ENCODE measurements at places on chromosomes 6 and 20.

GRCh38 chr6:99514089-99514488 is 1.1 kb downstream of the USP45 start:
- no peak for DNase-seq

- DNase-seq: peak; percentile 57
Measured at GRCh38 chr6:111709615-111710398, 104.1 kb upstream of the TRAF3IP2 start.

- DNase-seq: no peak
Measured at GRCh38 chr20:45372646-45373352, 5.3 kb downstream of the TP53TG5 start.

GRCh38 chr6:108850669-108851465 is 2.6 kb downstream of the ARMC2 start:
- no peak for DNase-seq

DNA sequence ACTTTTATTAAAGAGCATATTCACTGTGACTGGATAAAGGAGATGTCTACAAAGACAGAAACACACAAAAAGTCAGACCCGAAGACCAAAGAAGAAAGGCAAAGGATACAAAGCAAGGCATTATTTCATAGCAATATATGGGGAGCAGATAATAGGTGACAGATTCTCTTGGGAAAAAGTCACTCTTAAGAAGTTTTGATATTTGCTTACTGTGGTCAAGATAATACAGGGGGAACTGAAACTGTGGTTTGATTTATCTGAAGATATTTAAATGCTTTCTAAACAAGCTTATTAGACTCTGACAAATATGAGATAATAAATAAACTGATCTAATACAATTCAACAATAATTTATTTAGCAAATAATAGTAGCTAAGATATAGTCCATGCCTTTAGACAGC is 14.7 kb downstream of the CYP39A1 start:
- no peak for DNase-seq

- DNase-seq: no peak
Measured at GRCh38 chr6:168125429-168126001, 46.5 kb upstream of the FRMD1 start.

DNA sequence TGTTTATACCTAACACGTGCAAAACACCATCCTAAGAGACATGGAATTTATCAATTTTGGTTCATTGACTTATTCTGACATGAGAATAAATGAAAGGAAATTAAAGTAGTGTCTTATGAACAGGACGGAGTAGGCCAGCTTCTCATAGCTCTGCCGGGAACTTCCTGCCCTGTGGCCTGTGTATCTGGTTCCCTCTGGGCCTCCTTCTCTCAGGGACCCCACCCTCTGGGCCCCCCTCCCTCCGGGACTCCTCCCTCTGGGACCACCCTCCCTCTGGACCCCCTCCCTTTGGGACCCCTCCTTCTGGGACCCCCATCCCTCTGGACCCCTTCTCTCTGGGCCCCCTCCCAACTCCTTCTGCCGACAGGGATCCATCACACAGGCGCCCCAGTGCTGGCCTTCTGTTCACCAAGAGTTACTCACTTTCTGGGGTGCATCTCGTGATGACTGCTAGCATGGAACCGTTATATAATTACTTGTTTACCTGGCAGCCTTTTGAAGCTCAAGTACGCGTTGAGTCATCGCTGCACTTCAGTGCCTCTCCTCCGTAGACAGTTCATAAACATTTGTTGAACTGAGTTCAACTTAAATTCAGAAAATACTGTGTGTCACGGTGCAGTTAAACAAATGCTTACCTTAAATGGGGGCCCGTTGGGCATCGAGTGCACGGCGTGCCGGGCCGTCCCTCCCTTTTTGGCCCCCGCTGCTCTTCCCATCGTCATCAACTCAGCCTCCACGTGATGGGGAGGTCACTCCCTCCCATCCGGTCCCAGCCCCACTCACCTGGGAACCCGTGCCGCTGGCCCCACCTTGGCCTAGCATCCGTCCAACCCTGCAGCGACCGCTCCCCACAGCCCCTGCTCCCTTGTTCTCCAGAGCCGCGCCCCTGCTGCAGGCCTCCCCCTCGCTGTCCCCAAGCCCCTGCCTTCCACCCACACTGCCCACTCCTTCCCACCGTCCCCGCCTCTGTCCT is 8.1 kb downstream of the CCR6 start:
- no peak for DNase-seq

GRCh38 chr6:125844989-125845388 is 54.2 kb downstream of the NCOA7 start:
- DNase-seq: no peak

GRCh38 chr6:101395345-101395744 is 1.8 kb downstream of the GRIK2 start:
- DNase-seq: peak; percentile 17

GRCh38 chr6:137731600-137731959 is 135.5 kb upstream of the TNFAIP3 start:
- DNase-seq: no peak

DNA sequence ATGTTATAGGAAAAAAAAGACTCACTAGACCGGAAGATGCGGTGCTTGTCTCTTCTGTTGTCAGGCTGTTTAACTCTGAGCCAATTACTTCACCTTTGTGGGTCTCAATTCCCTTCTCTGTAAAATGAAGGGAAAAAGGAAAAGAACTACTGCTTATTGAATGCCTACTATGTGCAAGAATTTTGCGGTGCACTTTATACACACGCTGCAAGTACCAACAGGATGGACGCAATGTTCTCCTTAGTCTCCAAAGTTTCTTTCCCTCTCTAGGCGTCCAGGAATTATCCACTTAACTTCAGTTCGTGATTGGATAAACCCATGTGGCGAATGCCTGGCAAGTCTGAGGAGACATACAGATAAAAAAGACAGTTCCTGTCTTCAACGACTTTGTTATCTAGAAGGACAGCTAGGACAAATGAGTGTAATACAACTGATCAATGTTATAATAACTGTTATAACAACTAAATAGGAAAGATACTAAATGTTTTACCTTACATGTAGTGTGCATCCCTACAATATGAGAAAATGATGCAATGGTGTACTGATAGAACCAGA is 69.0 kb upstream of the JARID2 start:
- no peak for DNase-seq

DNA sequence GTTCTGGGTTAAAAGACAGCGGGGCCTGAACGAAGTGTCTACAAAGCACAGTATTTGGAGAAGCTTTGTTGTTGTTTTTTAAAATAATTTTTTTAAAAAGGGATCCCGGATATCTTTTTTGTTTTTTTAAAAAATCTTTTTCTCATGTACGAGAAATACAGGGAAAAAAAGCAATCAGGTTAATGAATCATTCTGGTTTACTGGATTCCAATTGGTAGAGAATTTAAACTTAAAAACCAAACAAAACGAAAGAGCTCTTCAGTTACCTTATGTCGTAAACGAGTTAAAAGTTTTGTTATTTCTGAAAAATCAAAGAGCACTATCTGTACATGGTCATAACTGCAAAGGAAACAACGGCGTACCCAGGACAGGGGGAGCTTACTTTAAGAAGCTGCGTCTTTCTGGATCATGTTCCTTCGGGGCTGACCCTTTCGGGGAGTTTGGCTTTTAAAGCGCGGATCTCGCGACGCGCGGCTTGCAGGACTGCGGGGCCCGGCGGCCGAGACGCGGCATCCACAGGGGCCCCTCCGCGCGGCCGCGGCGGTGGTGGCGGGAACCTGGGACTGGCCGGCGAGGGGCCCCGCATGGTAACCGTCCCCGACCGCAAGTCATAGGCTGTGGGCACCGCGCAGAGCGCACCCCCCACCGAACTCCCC is 927 bp downstream of the IL20RA start:
- DNase-seq: peak; percentile 28

DNA sequence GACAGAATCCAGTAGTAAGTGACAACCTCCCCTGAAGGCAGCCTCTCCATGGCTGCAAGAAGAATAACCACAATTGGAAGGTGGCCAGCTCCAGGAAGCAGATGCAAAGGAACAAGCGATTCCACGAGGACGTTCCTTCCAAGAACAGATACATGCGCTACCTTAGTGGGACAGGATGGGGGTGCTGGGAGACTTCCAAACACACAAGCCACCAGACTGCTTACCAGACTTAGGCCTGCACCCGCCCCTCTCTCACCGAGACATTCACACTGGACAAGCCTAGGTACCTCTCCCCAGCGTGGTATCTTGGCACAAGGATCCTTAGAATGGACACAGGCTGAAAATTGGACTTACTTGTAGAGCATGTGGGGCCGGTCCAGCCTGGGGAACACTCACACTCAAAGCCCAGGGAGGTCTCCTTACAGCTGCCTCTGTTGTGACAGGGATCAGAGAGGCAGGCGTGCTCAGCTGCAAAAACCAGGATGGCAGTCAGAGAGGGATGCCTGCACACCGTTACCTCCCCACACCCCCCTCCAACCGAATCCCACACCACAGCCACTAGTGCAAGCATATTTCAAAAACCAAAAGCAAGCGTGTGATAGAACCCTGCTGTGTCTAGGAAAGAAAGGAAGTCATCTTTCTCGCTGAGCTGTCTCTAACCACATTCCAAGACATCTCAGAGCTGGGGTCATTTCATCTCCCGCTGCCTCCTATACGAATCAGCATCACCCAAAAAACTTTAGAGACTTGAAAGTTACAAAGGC is 22.4 kb downstream of the JAG1 start:
- no peak for DNase-seq

DNA sequence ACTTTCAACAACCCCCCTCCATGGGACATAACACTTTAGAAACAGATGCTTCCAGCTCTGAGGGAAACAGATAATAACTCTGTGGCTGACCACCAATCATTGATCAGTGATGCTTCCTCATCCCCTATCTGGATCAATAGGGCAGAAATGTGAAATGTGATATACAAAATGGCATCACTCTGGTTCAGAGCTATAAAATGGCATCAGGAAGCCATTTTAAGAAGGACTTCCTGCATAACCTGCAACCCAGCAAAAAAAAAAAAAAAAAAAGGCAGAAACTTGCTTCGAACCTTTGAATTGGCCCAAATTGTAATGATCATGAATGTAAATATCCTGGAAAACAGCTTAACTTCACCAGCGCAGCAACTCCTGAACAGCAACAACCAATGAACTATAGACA is 48.0 kb upstream of the RNGTT start:
- DNase-seq: no peak

DNA sequence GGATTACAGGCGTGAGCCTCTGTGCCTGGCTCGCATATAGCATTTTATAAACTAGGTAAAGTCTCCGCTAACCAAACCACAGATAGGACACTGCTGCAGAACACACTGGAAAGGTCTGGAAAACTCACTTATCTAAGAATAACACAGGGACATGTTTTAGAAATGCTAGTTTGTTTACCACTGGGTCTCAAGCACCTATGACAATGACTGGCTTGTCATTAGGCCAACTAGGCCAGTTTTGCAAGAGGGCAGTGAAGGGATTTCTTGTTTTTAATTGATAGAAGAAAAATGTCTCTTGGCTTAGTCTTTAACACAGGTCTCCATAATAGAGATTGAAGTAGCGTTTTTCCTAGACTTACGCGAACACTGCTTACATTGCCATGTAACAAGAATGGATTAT is 201.4 kb downstream of the TMEM242 start:
- no peak for DNase-seq

DNA sequence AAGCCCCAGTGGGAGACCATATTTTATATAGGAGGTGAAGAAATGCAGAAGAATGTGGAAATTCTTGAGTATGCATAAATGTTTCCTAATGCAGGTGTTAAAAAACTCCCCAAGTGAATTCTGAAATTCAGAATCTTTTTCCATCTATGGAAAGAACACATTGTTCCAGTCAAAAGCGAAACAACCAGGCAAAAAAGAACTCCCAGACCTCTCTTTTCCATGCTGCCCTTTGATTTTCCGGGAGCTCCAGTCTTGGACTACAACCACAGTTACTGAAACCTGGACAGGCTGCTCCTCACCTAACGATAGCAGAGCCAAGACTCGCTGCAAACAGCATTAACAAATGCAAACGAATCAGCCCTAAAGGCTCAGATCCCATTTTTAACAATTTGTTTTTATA is 108.7 kb upstream of the CNKSR3 start:
- no peak for DNase-seq

GRCh38 chr20:15317546-15318232 is 980.3 kb upstream of the FLRT3 start:
- DNase-seq: no peak

- no peak for DNase-seq
Measured at GRCh38 chr6:154245506-154245905, 111.1 kb downstream of the IPCEF1 start.

DNA sequence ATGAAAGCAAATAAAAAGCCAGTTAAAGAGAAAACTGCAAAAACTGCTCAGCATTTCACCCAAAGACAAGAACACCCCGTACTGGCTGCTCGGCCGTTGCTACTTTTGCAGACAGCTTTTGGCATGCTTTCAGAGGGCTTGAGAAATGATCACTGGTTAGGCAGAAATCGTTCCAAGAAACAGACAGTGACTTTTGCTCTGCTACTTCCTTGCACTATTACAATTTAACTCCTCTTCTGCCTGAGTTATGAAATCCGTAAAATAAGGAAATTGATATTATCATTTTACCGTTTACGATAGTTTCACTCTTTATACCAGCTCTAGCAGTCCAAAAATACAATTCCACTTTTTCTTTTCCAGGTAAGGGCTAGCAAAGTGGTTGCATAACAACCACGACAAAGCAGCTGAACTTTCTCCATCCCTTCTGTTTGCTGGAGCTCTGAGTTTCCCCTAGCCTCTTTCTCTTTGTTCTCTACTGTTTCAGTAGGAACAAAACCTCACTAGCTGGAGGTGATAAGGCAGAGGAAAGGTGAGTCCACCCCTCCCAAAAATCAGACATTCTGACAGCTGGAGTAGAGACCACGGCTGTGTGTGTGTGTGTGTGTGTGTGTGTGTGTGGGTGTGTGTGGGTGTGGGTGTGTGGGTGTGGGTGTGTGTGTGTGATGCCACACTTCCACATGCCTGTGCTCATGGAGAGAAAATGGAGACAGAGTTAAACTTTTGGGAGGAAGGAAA is 191.8 kb upstream of the RREB1 start:
- DNase-seq: no peak

DNA sequence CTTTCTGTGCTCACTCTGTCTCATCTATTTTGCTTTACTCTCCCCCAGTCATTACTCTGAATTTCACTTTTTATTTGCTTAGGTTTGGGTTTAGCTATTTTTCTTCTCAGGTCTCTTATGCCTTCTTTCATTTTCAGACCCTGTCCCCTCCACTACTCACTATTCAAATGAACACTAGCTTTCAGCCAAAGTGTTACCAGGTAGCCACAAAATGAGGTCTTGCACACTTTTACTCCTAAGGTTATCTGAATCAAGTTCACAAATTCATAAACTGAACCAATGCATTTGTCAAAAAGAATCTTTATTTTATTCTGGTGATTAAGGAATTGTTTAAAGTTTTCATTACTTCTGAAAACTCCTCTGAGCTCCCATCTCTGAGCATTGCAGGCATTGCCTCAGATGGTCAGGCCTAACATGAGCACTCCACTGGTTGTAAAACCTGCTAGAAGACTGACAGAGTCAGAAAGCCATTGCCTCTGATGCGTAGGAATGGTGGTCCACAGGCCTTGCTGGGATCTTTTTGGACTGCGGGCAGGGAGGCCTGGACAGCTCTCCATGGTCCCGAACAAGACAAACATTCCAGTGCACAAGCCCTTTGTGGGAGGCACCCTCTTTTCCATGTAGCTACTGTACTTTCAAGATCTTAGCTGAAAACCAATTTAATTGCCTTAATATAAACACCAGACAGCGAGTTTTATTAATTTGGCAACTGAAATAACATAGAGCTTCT is 48.5 kb downstream of the FYN start:
- DNase-seq: no peak

Data from NCI-H1092 treated with DMSO at 0.1 percent for 48 hours (cell line).